ENCODE measurements at places on chromosomes 16 and 17.

DNA sequence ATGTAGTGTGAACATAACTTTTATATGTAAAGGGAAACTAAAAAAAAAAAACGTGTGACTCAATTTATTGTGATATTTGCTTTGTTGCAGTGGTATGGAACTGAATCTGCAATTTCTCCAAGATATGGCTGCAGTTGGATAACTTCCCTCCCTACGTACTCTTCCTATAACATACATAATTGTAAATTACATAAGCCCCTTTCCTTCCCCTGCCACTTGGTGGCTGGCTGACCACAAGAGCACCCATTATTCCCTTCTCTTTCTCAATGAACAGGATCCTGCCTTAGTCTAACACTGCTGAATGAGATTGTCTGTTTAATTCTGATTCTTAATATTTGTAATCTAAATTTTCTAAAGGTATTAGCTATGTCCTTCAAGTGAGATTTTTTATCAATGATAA, 27.8 kb downstream of the CCL4 start:
- no peak for DNase-seq

- no peak for DNase-seq
Observed at GRCh38 chr17:41026715-41027471, at the start of gene KRTAP1-5. Gene KRTAP1-5, minus strand, starts transcription at chr17:41027208. Its CDS starts 53 bp downstream, at chr17:41027155.

GRCh38 chr16:3171181-3171854, 16.7 kb upstream of the OR1F1 start:
- peak; percentile 56 for DNase-seq

GRCh38 chr16:52618753-52619497, 72.0 kb upstream of the TOX3 start:
- DNase-seq = no peak
